ENCODE measurements at places on chromosomes 12 and 14. TPM values are rescaled to one million over a fixed set of nuclear protein-coding genes. Genes with fewer than 3 reads are reported as not detected.
A peak's percentile ranks its signal among the peaks of the same experiment; 100 is the strongest.

The TGFB3 gene
- 108 TPM for total RNA-seq

The RIMBP2 gene
- total RNA-seq = not detected

The KRT75 gene
- not detected for total RNA-seq

The NDRG2 gene
- 216 TPM for total RNA-seq

The CSRP2 gene
- total RNA-seq = 59.7 TPM

The TRIP11 gene
- 8.8 TPM for total RNA-seq

The OR10A7 gene
- total RNA-seq = not detected

The ANP32D gene
- total RNA-seq = not detected

The ACOT6 gene
- total RNA-seq = not detected

The SERPINA6 gene
- not detected for total RNA-seq

The WDHD1 gene
- total RNA-seq = 0.11 TPM

The MYL2 gene
- not detected for total RNA-seq

The FAM181A gene
- not detected for total RNA-seq

The CPNE6 gene
- not detected for total RNA-seq

The COX8C gene
- total RNA-seq = not detected

The JAG2 gene
- total RNA-seq = 35.5 TPM

The CLECL1 gene
- not detected for total RNA-seq

DNA sequence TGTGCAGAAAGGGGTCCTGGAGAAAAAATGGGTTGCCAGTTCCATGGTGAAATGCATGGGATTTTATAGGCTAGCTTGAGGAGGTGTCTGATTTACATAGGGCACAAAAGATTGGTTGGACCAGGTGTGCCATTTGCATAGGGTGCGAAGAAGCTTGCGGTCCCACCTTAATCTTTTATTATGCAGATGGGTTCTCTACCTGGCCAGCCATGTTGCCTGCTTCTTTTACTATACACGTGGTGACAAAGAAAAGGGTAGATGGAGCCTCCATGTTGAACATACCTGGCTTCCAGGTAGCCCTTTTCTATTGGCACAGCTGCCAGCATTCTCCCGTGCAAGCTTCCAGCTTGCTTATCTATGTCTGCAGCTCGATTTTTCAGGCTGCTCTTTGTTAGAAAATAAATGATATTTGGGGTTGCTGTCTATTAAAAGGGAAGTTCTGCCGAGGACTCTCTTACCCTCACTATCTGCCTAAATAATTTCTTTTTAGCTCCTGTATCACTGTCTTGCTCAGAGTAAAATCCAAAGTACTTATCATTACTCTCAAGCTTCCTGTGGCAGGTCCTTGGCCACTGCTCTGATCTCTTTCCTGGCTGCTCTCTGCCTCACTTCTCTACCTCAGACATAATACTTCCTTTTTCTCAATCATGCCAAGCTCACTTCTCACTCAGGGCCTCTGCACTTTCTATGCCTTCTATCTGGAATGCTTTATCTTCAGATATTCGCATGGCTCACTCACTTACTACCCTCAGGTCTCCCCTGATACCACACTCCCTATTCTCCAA lies 216.0 kb upstream of the DAAM1 start:
- no peak for DNase-seq

GRCh38 chr12:116277467-116278278 lies at the start of gene MED13L:
Gene MED13L, minus strand, starts transcription at chr12:116277693. Its CDS starts 562 bp downstream, at chr12:116277131.
- peak; percentile 93 for DNase-seq

DNA sequence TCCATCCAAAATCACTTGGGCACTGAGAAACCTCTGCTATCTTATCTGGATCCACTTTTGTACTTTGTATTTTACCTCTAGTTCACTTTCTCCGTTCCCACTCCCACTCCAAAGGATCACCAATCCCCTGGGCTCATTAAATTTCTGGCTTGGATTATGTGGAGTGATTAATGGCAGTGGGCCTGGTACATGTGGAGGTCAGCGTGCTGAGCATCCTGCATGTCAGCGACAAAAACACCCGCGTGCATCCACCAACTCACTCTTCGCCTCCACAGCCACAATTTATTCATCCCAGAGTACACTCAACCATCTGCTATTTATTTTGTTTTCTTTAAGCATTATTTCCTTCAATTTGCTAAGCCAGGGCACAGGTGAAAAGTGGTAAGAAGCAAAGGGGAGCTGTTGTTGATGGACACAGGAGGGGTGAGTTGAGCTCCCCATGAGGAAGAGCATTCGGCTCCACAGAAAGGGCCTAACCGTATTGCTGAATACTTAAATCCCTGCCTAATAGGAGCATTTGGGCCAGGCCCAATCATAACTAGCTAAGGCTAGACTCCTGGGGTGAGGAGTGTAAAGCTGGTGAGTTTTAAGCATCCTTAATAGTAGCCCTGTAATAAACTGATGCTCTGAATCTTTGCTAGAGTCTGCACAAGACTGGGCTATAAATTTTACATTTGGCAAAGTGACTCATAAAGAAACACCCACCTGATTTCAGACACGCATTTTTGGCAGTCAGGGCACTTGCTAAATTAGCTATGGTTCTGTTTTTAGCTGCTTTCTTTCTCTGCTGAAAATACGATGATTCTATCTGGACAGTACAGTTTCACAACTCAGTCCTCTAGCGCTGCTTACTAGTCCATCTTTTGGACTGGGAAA lies 137.8 kb downstream of the SLC25A21 start:
- DNase-seq = peak; percentile 68

- no peak for DNase-seq
Observed at GRCh38 chr14:34013721-34014060, 62.8 kb upstream of the EGLN3 start.

GRCh38 chr14:71240171-71240570 lies 332.9 kb downstream of the PCNX1 start:
- no peak for DNase-seq

DNA sequence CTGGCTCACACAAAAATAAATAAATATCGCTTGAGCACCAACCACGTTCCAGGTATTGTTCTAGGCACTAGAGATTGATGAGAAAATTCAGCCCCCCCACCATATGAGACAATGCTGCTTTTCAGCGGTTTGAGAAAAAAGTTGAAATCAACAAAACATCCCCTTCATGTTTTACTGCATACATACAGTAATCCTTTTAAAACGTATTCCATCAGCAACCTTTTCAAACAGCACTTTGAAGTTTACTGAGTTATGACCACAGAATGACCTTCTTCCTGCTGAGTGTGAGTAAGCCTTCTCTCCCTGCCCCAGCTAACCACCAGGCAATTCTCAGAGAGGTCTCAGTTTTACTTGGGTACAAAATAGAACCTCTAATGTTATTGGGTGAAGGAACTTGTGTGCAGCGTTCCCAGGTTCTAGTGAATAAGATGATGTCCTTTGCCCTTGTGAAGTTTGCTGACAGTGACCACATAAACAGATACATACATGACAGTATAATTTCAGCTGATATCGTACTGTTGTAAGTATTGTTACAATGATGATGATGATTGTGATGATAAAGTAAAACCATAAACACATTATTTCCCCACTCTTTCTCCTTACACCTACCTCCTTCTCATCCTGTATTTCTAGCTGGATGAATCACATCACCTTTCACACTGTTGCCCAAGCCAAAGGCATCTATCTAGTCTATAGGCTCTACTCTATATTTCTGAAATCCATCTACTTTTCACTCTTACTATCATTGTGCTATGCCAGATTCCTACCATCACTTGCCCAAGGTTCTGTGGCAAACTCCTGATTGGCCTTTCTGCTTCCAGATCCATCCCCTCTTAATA lies 124.4 kb upstream of the KRR1 start:
- no peak for DNase-seq

GRCh38 chr12:53324113-53324778 lies 2.8 kb upstream of the AAAS start:
- DNase-seq = no peak

- no peak for DNase-seq
Observed at GRCh38 chr14:105173901-105174894, 5.6 kb upstream of the JAG2 start.

- peak; percentile 98 for DNase-seq
Observed at GRCh38 chr12:54560374-54560858, 11.0 kb downstream of the PDE1B start.

- no peak for DNase-seq
Observed at GRCh38 chr12:131047789-131048610, 94.3 kb downstream of the ADGRD1 start.

- DNase-seq = no peak
Observed at GRCh38 chr12:102438047-102438826, 42.1 kb downstream of the IGF1 start.

- no peak for DNase-seq
Observed at GRCh38 chr12:103401421-103401820, 94.3 kb downstream of the C12orf42 start.

DNA sequence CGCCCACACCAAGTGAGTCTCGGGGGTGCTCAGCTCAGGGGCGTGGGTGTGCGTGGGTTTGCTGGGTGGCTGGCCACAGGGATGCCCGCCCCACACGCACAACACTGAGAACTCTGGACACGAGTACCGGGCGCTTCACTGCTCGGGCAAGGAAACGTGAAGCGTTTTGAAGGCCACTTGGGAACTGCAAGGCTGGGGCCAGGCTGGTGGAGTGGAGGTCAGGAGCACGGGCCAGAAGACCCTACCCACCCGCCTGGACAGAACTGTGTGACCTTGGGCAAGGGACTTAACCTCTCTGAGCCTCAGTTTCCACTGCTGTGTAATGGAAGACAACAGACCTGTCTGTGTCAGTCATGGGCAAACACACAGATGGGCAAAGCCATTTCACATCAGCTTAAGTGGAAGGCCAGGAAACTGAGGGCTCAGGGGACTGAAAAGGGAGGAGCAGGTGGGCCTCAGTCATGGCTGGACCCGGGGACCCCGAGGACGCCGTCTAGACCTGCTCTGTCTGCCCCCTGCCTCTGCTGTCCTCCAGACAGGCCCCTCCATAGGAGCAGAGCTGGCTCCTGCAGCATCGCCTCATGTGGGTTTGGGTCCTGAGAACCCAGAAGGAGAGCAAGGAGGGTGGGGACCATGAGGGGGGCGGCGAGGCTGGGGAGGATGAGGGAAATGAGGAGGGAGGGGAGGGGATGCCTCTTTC lies 52.5 kb downstream of the ADGRD1 start:
- no peak for DNase-seq

GRCh38 chr12:19783547-19784444 lies 344.5 kb downstream of the AEBP2 start:
- no peak for DNase-seq

GRCh38 chr14:75310295-75311111 lies 31.9 kb downstream of the FOS start:
- peak; percentile 57 for DNase-seq

GRCh38 chr12:45402288-45402687 lies 186.4 kb downstream of the ANO6 start:
- DNase-seq = no peak

DNA sequence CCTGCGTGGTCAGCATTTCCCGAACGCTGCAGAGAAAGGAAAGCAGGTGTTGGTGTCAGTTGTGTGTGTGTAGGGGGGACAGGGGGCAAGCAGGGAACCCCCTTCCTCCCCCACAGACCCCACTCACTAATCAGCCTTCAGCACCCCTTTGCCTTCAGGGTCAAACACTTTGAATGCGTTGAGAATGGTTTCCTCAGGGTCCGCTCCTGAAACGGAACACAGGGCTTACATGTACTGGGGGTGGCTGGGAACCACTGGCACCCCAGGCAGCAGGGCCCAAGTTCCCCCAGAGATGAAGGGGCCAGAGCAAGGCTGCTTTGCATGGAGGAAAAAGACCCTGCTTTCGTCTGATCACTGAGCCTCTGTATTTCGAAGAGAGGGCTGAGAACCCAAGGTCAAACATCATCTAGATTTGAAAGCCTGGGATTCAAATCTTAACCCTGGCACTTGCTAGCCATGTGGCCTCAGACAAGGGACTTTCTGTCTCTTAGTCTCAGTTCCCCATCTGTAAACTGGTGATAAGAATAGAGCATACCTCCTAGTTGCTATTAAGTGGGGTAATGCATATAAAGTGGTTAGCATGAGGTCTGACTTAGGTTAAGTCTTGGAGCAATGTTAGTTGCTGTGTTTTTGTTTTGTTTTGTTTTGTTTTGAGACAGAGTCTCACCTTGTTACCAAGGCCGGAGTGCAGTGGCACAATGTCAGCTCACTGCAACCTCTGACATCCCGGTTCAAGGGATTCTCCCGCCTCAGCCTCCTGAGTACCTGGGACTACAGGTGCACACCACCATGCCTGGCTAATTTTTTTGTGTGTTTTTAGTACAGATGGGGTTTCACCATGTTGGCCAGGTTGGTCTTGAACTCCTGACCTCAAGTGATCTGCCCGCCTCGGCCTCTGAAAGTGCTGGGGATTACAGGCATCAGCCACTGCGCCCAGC lies 7.0 kb downstream of the MYL2 start:
- DNase-seq = no peak

DNA sequence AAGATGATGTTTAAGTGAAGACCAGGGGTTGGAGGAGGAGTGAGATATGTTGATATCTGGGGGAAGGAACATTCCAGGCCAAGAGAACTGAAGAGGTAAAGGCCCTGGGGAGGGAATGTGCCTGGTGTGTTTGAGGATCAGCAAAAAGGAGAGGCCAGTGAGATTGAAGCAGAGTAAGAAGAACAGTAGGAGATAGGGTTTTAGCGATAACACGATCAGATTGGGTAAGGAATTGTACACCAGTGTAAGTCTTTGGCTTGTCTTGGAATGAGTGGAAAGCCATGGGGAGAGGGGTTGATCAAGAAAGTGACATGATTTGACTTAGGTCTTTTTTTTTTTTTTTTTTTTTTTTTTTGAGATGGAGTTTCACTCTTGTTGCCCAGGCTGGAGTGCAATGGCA lies 4.8 kb downstream of the TROAP start:
- no peak for DNase-seq

- DNase-seq = no peak
Observed at GRCh38 chr14:61706096-61706690, 10.9 kb downstream of the HIF1A start.

DNA sequence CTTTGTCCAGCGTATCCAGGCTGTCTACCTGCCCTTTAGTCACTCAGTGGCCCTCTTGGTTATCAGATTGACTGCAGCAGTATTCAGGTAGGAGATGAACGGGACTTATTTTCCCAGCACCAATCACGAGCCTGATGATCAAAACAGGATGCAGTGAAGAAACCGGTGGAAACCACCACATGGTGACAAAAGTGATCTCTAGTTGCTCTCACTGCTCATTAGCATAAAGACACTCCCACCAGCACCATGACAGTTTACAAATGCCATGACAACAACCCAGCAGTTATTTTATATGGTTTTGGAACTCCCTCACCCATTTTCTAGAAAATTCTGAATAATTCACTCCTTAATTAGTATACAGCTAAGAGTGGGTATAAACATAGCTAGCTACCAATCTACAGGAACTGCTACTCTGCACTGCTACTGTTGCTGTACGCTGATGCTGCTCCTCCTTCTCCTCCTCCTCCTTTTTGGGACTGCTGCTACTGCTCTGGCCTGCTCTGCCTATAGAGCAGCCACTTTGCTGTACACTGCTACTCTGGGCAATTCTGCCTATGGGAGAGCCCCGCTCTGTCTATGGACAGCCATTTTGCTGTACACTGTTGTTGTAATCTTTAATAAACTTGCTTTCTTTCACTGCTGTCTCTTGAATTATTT lies 142.5 kb upstream of the SSTR1 start:
- DNase-seq = no peak
